Neural crest cell (in vitro differentiated cells): ENCODE measurements at places on chromosomes 7 and 10. TPM values are rescaled to one million over a fixed set of nuclear protein-coding genes. Genes with fewer than 3 reads are reported as not detected.
A peak's percentile ranks its signal among the peaks of the same experiment; 100 is the strongest.

- DNase-seq: no peak
Measured at GRCh38 chr7:12322284-12322902, 81.3 kb downstream of the VWDE start.

DNA sequence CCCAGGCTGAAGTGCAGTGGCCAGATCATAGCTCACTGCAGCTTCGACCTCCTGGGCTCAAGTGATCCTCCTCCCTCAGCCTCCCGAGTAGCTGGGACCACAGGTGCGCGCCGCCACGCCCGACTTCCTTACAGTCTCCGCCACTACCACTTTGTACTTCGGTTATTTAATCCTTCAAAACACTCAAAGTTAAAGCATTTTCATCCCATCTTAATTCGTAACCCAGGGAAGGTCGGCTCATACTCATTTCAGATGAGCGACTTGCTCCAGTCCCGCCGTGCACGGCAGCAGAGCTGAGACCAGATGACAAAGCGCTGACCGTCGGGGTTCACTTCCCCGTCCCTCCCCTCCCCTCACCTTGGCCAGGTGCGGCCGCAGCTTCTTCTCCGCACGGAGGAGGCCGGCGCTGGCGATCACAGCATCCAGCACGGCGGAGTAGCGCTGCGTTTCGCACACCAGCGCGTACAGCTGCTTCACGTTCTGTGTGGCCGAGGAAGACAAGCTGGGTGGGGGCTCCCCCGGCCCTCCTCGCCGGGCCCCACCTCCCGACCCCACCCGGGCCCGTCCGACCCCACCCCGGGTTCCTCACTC is 457 bp downstream of the NSUN5 start:
- no peak for DNase-seq

Gene ELFN1
- total RNA-seq: 8.5 and 9.4 TPM in 2 replicates

DNA sequence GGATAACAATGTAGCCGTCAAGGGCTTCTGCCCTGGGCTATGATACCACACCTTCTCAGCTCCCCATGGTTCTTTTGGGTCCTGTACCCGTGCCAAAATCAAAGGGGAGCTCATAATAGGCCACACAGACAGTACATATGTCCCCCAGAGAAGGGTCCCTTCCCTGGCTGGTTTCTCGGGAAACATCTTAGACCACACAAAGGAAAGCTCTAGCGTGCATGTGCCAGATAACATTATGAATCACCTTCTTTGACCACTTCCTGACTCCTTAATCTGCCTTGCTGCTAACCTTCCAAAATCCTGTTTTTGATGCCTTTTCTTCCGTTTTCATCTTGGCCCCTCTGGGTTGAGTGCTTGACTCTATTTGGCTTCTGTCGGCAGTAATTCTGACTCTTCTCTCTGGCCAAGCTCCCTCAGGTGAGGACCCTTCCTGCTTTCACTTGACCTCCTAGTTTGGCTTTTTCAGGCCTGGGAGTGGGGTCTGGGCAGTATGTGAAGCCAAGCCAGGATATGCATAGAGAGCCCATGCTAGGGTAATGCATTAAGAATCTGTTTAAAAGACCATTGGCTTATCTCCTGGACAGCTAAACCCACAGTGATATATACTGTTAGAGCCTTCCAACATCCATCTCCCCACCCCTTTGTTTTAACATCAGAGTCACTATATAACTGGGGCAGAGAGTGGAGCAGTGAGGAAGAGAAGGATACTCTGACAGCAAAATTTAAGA is 84.8 kb downstream of the ANLN start:
- DNase-seq: no peak

DNA sequence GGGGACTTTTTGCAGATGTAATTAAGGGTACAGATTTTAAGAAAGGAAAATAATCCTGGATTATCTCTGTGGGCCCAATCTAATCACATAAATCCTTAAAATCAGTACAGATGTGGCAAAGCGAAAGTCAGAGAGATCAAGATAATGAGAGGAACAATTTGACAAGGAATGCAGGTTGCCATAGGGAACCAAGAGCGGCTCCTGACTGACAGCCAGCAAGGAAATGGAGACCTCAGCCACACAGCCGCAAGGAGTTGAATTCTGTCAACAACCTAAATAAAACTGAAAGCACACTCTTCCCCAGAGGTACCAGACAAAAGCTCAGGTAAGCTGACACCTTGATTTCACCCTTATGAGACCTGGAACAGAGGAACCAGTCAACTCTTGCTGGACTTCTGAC is 3.4 kb upstream of the PNPLA8 start:
- DNase-seq: no peak

GRCh38 chr7:118045629-118046028 is 138.3 kb upstream of the LSM8 start:
- DNase-seq: no peak

- DNase-seq: no peak
Measured at GRCh38 chr10:5904227-5904626, 14.2 kb downstream of the FBH1 start.

Gene PLAC9
- total RNA-seq: 24.1 and 27.5 TPM in 2 replicates

GRCh38 chr10:125538947-125539731 is 143.8 kb downstream of the TEX36 start:
- DNase-seq: no peak

DNA sequence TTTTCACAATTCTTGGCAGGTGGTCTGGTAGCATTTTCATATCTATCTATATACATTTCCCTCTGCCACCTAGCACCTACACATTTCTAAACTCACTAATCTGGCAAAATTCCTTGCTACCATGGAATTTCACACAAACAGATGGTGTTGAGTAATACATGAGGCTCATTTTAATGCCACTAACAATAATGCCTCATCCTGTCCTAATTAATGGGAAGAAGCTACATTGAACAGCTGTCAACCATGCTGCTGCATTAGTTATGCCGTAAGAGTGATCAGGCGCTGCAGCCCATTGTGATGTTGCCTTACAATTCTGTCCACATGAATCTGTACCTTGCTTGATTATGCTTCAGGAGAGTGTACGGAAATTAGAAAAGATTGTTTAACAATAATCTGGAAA is 23.2 kb downstream of the COL1A2 start:
- no peak for DNase-seq

Gene SPDYE3
- not detected in 2 replicates for total RNA-seq

Gene WEE2
- not detected in 2 replicates for total RNA-seq

DNA sequence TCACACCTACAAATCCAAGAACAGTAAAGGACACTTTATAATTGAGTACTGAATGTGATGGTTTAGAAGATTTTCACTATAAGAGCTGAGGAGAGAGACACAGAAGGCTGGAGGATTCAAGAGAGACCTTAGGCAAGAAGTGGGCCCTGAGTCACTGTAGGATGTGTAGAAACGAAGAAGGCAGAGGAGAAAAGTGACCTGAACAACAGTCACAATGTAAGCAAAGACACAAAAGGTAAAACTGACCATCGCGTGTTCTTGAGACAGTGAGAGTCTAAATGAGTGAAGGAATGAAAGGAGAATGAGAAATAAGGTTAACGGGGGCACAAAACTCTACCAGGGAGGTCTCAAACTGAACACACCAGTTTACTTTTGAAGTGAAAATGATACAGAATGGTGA is 298.2 kb upstream of the LRGUK start:
- DNase-seq: no peak

DNA sequence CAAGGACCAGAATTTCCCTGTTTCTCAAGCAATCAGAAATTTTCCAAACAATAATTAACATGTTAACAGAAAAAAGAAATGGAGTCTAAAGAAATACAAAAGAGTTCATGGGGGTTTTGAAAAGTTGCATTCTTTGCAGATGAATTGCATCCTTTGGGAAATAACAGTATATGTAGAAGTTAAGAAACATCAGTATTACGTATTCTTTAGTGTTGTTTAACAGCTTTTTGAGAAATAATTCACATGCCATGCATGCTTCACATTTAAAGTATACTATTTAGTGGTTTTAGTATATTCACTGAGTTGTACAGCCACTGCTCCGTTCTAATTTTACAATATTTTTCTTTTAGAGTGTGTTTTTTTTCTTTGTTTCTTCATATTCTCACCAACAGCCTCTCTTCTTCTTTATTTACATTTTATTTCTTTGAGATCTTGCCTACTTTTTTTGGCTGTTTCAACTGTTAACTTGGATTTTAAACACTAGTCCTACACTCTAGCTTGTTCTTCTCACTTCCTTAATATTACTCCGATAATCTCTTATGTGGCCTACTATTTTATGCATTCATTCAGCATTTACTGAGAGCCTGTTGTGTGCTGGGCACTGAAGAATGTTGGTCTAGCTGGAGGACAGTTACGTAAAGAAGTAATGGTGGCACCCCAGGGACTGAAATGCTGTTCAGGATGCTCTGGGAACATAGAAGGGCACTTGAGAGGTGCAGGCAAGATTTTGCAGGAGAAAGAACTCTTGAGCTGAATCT is 330.1 kb downstream of the EXOC4 start:
- no peak for DNase-seq

DNA sequence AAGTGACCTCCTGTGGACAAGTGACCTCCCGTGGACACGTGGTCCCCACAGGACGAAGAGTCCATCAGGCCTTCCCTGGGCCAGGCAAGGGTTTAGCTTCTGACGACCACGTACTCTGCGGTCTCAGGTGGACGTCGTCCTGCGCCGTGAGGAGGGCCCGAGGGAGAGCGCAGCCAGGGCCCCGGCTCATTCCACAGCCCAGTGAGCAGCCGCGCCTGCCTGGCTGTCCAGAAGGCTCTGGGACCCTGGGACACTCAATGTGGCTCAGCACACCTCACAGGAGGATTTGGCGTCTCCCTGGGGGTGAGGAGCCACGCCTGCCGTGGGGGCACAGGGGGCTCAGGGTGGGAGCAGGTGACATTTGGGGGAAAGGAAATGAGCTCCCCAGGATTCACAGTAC is 64.4 kb upstream of the CFAP46 start:
- DNase-seq: no peak

Gene MYO1G
- total RNA-seq: 0.49 and 0.64 TPM in 2 replicates

DNA sequence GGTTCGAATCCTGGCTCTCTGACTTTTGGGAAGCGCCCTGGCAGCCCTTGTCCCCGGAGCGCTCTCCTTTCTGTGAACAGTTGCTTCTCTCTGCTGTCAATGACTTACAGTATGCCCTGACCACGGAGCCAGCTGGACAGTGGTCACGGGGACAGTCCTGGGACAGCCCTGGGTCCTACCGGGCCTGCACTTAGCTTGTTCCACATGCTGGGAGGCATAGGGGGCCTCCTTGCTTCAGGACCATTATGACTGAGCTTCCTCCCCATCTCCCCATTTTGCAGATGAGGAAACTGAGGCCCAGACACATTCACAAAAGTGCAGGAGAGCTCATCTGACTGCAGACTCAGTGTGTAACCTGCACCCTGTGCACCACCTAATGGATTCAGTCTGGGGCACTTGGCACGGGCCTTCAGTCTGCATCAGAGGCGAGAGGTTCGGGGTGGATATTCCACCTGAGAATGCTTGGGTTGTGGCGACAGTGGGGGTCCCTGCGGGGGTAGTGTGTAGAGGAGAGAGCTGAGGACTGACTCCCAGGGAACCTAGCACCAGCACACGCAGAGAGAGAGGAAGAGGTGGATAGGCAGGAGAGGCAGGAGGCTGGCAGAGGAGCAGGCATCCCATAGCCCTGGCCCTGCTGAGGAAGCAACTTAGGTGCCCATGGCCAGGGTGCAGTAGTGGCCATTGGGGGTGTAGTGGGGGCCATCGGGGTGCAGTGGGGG is 1.6 kb downstream of the DOCK1 start:
- DNase-seq: no peak

Gene GNAT3
- total RNA-seq: not detected in 2 replicates

DNA sequence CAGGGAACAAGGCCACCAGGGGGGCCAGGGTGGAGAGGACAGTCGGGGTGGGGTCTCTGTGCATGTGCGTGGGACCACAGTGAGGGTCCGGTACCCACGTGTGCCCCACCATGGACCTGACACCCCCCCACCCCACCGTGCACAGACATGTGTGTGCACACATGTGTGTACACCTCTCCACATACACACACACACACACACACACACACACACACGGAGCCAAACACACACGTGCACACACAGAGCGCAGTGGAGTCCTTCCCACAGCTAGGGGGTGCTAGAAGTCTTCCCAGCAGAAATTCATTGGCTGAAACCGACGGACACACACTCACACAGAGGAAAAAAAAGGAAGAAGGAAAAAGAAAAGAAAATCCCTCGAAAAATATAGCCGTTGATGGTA is 42.8 kb upstream of the GNA12 start:
- DNase-seq: peak; percentile 57

- DNase-seq: no peak
Measured at GRCh38 chr7:47366211-47366610, 215.7 kb downstream of the TNS3 start.

- no peak for DNase-seq
Measured at GRCh38 chr7:26705567-26705966, 158.8 kb downstream of the SKAP2 start.

- no peak for DNase-seq
Measured at GRCh38 chr7:147775516-147776284, 814.9 kb upstream of the C7orf33 start.

DNA sequence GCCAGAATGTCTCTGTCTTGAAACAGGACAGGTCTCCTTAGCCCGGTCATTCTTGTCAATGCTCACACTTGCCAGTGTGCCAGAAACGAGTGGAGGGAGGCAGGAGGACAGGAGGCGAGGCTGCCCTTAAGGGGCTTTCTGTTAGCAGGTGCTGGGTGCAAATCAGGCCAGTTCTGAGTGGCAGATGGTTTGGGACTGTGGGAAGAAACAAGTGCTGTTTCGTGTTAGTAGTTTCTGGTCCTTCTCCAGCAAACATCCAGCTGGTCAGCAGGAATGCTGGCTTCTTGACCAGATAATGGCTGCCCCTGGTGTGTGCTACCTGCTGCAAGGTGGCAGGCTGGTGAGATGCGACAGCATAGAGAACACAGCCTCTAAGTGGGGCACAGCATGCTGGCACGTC is 8.2 kb upstream of the NDUFB2 start:
- DNase-seq: no peak

DNA sequence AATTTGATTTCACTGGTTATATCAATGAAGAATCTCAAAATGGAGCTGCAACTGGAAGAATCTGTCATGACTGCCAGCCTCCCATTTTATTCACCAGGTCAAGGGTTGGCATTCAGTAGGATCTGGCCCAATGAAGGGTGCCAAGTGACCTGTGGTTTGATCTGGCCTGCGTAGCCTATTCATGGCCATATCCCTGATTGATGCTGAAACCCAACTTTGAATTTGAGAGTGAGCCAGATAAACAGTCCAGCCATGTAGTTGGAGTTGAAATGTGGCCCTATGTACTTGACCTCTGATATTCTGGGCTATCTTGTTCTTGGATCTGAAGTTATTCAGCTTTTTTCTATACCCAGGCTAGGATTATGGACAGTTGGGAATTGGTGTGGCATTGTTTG is 1.5 kb downstream of the MKLN1 start:
- DNase-seq: no peak

Gene ANKRD61
- 0.70 and 0.80 TPM in 2 replicates for total RNA-seq
